Endothelial cell (in vitro differentiated cells): ENCODE measurements at places on chromosomes 7 and 10.

DNA sequence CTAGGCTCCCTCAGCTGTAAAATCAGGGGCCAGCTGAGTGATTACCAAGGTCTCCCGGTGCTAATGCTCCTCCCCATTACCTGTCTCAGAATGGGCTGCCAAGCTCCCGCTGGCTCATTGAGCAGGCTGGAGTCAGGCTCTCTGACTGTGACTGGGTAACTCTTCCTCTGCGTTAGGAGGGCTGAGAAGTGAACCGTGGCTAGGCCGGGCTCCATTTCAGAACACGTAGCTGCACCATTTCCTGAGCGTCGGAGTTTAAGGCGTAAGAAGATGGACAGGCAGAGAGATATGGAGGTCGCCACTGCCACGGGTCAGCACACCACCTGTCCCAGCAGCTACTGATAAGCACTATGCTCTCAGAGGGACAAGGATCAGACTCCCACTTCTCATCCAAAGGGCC, 250.3 kb downstream of the TCERG1L start:
- DNase-seq: no peak

GRCh38 chr7:156752367-156753228, 112.0 kb downstream of the RNF32 start:
- no peak for DNase-seq

DNA sequence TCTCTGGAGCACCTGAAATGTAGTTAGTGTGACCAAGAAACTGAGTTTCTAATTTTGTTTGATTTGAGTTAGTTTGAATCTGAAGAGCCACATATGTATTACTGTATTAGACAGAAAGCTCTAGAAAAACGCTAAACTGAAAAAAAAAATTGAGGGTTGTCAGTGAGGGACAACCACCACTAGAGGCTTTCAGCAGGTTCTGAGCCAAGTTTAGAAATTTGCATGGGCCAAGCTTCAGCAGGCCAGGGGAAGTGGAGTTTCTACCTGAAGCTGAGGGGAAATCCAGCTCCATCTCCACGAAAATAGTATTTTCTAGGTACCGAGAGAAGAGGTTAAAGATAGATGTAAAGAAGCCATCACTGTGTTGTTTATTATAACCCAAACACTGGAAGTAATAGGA, 77.9 kb upstream of the PLXNA4 start:
- peak; percentile 17 for DNase-seq

GRCh38 chr10:30059209-30060107, at the start of gene JCAD:
Gene JCAD (minus strand): TSS chr10:30059586. CDS start chr10:30047812, 11,774 bp downstream.
- DNase-seq: peak; percentile 90

DNA sequence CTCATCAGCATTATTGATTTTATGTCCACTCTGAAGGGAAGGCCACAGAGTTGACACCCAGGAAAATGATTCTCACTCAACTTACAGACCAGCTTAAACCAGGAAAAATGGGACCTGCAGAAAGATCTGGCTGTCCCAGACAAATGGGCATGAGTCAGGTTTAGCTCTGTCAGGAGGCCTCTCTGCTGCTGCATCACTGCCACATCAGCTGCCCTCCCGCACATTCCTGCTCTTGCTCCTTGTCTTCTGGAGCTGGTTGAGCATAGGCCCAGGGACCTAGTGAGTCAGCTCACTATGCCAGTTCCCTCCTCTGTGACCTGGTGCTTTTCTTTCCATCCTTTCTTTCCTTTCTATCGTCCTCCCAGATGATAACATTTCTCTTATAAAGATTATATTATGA, 18.8 kb upstream of the SMNDC1 start:
- DNase-seq: no peak

GRCh38 chr7:105643851-105644250, 62.6 kb upstream of the EFCAB10 start:
- DNase-seq: no peak

DNA sequence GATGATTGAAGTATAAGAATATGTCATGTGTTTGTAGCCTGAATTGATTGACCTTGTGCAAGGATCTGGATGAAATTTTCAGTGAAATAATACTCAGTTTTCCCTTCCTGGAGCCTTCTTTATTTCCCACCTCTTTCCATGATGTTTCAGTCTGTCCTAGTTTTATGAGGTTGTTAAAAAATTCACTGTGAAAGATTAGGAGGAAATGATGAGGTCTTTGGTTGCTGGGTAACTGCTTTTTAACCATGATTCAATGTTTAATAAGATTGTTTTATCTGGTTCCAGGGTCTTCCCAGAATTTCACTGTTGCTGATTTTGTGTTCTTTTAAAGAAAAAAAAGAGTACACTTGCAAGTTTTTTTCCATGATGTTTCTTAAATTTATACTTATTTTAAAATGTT, 221.5 kb downstream of the MBL2 start:
- DNase-seq: no peak
